Aorta (tissue), 5 donors: ENCODE measurements at places on chromosomes 2 and 18.

- DNase-seq: no peak
Measured at GRCh38 chr18:61031626-61032025, 301.6 kb upstream of the CDH20 start.

DNA sequence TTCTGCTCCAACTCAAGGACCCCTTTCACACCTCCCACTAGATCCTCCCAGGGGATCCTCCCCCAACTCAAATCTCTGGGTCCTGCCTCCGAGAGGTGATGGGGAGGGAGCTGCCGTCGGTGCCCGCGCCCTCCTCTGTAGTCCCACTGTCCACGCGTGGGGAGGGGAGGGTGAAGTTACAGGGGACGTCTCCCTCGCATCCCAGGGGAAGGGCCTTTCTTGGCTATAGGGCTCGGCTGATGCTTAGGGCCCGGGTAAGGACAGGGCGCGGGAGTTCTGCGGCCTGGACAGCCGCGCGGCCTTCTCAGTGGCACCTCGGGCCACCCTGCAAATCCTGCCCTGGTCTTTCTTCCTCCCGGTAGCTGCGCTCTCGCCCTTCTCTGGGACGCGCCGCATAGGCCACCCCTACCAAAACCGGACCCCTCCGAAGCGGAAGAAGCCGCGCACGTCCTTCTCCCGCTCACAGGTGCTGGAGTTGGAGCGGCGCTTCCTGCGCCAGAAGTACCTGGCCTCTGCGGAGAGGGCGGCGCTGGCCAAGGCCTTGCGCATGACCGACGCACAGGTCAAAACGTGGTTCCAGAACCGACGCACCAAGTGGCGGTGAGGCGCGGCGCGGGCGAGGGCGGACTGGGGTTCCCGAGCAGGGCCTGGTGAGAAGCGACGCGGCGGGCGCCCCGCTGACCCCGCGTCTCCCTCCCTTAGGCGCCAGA, 1.2 kb downstream of the TLX2 start:
- DNase-seq: no peak

GRCh38 chr18:80161781-80162417, 52.8 kb downstream of the ADNP2 start:
- no peak for DNase-seq

DNA sequence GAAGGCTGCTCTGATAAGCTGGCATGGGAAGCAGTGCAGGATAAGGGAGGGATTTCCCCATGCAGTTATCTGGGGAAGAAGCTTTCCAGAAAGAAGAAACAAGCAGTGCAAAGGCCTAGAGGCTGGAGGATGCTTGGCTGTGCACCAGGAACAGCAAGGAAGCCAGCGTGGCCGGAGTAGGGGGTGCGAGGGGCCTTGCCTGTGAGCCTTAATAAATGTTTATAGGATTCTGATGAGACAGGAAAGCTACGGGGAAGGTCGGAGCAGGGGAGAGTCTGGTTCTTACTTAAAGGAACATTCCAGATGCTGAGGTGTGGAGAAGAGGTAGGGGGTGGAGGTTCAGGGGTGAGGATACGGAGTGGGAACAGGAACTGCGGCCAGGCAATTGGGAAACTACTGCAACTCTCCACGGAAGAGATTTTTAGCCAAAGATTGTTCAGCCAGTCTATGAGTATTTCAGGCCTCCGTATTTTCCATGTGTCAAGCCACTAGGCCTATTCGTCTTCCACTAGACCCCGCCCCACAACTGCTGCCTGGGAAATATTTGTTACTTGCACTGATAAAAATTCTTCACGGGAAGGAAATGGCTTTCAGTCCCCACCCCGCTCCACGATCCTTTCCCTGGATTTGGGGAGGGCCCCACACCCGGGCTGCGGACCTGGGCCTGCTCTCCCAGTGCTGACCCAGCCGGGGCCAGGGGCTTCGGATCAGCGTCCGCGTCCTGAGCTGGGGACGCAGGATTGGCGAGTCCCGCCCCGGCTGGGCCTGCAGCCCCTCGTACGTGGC, 516 bp downstream of the EIF2AK2 start:
- peak; percentile 81 for DNase-seq

DNA sequence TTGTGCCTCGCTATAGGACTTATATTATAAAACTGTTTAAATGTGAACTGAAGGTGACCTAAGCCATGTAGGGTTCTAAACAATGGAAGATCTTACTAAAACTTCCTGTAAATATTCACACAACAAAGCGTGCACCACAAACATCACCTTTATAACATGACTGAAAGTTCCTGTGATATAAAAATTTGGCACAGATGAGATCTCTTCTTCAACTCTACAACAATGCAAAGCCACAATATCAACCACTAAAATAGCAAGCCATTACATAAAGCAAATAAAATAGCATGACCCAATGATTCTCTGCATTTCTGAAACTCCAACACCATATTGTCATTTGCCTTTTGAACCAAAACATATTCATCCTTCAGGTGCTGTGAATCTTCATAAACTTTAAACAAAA, 3.5 kb downstream of the YES1 start:
- no peak for DNase-seq

- DNase-seq: no peak
Measured at GRCh38 chr2:224523626-224524577, 61.3 kb downstream of the CUL3 start.

GRCh38 chr2:5756272-5756671, 64.1 kb downstream of the SOX11 start:
- DNase-seq: no peak

DNA sequence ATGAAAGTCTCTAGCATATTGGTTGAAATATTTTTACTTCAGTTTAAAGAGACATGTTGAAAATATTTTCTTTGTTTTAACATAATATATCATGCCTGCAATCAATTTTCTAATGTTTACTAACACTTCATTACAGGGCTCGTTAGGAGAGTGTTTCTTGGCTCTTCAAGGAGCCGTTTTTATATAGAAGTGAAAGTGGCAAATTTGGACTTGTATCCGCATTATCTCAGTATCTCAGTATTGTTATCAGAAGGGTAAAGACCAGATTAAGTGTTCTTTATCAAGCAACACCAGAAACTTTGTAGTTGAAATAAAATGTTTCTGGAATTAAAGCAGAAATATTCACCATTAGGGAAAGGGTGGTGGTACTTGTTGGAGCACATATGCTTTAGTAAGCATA, 97.8 kb downstream of the BABAM2 start:
- DNase-seq: no peak

DNA sequence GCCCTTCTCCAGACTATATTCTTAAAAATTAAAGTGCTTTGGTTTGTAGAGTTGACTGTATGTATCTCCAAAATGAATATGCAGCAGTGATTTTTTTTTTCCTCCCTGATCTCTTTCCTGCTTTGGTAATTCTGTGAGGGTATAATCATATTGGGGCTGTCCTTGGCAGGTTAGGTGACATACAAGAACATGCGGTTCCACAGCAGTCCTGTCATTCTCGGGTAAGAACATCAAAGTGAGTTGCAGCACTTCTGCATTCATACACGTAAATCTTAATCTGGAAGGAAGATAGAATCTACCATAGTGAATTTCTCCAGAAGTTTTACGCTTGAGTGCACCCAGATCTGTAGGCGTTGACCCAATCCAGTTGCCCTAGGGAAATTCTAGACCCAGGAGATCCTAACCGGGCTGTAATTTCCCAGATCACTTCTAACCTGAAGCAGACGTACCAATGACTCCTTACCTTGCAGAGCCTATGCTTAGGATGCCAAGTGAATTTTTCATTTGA, 109.4 kb downstream of the PRPF40A start:
- DNase-seq: no peak

- DNase-seq: no peak
Measured at GRCh38 chr2:14642499-14642898, 10.0 kb downstream of the LRATD1 start.

- no peak for DNase-seq
Measured at GRCh38 chr2:222448748-222449181, 24.4 kb downstream of the SGPP2 start.

GRCh38 chr2:63131196-63131595, 80.6 kb downstream of the OTX1 start:
- DNase-seq: no peak

GRCh38 chr2:172600557-172601008, 44.7 kb downstream of the PDK1 start:
- no peak for DNase-seq

DNA sequence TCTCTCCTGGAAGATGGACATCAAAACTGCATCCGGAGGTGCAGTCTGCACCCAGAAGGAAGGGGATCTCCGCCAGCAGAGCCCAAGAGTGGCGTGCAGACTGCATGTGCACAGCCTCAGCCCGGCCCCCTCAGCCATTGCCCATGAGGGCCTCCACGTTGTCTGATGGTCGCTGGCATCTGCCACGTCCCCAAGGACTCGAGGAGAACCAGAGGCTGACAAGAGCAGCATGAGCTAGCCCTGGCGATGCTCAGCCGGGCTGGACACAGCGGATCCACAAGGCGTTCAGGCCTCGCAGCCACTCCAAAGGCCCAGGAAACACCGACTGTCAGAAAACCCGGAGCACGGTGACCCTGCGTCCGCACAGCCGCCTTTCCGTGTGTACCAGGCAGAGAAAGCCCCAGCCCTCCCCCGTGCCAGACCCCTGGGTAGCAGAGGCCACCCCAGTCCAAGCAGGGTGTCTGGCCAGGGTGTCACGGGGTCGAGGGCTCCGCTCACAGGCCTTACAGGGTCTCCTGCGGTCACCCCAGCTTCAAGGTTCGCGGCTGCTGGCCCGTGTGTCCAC, 48.3 kb downstream of the SLC66A2 start:
- DNase-seq: no peak

DNA sequence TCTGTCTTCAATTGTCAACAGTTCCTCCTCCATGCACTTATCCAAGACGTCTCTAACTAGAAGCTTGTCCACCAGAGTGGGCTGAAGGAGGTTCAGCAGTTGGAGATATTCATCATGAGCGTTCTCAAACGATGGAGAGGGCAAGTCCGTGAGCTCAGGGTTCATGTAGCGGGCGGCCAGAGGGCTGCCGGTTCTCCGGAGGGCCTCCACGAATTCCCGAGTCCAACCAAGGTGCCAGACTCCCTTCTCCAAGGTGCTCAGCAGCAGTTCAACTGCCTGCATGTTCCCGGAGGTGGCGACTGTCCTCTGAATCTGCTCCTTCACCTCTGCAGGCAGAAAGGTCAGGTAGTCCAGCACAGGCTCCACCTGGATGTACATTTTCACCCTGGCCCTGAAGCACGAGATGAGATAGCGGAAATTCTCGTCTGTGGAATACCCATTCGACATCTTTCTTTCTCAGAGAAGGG, 590 bp downstream of the IFIH1 start:
- DNase-seq: peak; percentile 51

GRCh38 chr18:36349552-36349951, 52.0 kb downstream of the FHOD3 start:
- no peak for DNase-seq

DNA sequence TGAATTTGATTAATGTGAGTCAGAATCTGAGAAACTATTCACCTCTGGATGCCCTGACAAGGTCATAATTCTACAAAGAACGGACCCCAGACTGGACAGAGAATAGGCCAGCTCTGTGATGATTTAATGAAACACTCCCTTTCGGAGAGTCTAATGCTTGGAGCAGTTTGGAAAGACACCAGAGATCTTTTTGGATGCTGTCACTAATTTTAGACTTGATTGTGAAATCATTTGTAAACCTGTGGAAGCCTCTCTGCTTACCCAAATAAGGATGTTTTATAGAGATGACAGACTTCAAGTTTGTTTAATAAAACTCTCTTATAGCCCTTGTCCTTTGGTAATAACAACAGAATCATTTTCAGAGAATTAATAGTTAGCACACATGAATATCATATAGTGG, 83.5 kb downstream of the MYL12B start:
- no peak for DNase-seq

GRCh38 chr2:223102040-223102400, 50.0 kb downstream of the KCNE4 start:
- DNase-seq: no peak

DNA sequence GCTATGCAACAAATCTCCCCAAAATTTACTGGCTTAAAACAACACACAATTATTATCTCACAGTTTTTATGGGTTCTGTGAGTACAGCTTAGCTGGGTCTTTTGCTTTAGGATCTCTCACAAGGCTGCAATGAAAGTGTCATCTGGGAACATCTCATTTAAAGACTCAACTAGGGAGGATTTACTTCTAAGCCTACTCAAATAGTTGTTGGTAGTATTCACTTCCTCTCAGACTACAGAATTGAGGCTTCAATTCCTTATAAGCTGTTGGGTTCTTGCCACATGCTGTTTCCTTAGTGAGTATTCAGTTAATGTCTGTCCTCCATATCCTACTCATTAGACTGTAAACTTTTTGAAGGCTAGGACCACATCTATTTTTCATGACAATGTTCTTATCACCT, 72.3 kb downstream of the MDH1 start:
- no peak for DNase-seq

GRCh38 chr2:168912901-168913369, 11.8 kb downstream of the G6PC2 start:
- no peak for DNase-seq

GRCh38 chr2:73979686-73980085, 5.0 kb upstream of the TET3 start:
- DNase-seq: no peak

GRCh38 chr2:85180322-85181133, 47.3 kb downstream of the TCF7L1 start:
- DNase-seq: no peak

GRCh38 chr2:226699321-226699720, 100.3 kb downstream of the IRS1 start:
- DNase-seq: peak; percentile 47

- no peak for DNase-seq
Measured at GRCh38 chr2:241454837-241455485, 53.4 kb downstream of the STK25 start.

DNA sequence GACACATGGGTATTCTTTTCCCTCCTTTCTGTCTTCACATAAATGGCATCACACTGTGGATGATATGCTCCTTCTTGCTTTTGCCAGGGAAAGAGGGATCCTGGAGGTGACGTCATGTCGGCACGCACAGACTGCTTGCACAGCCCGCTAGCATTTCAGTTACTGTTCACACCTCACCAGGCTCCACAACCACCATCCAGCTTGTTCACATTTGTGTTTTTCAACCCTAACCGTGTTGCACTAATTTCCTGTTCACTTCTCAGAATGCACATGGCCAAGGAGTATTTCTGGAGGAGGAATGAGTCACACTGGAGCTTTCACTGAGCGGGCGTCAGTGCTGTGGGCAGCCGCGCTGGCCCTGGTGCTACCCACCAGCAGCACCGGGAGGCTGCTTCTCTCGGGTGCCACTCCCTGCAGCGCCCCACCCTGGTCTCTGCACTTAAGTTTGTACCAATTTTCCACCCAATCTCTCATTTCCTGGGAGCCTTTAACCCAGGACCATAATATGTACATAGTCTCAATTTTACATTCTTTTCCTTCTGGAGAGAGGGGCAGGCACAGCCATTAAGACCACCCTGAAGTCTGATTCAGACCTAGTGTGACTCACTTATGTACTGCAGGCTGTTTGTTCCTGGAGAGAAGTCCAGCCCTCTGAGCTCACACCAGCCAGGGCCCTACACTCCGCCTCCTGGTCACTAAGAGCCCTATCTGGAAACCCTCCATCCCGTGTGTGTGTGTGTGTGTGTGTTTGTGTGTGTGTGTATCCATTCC, 65.1 kb downstream of the MBP start:
- DNase-seq: peak; percentile 91
